Activated CD4-positive, alpha-beta T cell treated with anti-CD3 and anti-CD28 coated beads, Interleukin-10, Interleukin-2, amounts not matched to agents 100 ng/mL and 50 ng/mL, durations not matched to agents 16 hours and 8 hours (primary cell): ENCODE measurements at places on chromosomes 3 and 15.
A peak's percentile ranks its signal among the peaks of the same experiment; 100 is the strongest.

DNA sequence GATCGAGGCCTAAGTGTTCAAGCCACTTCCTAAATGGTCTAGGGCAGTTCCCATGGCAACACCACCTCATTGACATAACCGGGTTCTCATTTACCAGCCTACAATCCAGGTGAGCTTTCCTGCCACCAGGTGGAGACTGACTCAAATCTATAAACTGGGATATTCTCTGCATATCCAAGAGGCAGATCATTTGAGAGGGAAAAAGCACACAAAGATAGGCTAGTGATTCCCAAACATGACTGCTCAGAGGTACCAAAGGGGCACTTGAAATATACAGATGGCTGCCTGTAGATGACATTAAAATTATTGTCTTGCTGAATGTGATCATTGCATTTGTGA, 141.3 kb upstream of the PROK2 start:
- peak; percentile 19 for DNase-seq

GRCh38 chr3:187745201-187746058, at the start of gene BCL6:
Gene BCL6 (minus strand): TSS chr3:187745468. CDS start chr3:187733693, 11,775 bp downstream.
- DNase-seq, result peak; percentile 94

- DNase-seq, result no peak
These were observed 54.2 kb downstream of the DTWD1 start for GRCh38 chr15:49675041-49675440.

- no peak for DNase-seq
These were observed 362.9 kb upstream of the RBMS3 start for GRCh38 chr3:28917895-28918475.
